ENCODE measurements at places on chromosomes 12 and 14.
A peak's percentile ranks its signal among the peaks of the same experiment; 100 is the strongest.

GRCh38 chr12:14373217-14373616 is 7.7 kb downstream of the ATF7IP start:
- no peak for DNase-seq

GRCh38 chr14:98914942-98915341 is 357.1 kb downstream of the BCL11B start:
- DNase-seq = no peak

DNA sequence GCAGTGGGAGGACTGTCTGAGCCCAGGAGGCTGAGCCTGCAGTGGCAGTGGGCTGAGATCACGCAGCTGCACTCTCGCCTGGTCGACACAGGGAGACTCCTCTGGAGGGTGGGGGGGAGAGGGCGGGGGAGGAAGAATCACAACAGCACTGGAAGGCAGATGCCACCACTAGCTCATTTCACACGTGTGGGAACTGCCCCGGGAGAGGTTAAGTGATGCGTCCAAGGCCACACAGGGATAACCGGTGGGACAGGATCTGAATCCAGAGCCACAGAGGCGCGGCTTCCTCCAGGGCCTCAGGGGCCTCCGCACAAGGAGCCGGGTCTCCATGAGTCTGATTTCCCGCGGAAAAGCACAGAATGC is 20.8 kb downstream of the STX2 start:
- DNase-seq = no peak

DNA sequence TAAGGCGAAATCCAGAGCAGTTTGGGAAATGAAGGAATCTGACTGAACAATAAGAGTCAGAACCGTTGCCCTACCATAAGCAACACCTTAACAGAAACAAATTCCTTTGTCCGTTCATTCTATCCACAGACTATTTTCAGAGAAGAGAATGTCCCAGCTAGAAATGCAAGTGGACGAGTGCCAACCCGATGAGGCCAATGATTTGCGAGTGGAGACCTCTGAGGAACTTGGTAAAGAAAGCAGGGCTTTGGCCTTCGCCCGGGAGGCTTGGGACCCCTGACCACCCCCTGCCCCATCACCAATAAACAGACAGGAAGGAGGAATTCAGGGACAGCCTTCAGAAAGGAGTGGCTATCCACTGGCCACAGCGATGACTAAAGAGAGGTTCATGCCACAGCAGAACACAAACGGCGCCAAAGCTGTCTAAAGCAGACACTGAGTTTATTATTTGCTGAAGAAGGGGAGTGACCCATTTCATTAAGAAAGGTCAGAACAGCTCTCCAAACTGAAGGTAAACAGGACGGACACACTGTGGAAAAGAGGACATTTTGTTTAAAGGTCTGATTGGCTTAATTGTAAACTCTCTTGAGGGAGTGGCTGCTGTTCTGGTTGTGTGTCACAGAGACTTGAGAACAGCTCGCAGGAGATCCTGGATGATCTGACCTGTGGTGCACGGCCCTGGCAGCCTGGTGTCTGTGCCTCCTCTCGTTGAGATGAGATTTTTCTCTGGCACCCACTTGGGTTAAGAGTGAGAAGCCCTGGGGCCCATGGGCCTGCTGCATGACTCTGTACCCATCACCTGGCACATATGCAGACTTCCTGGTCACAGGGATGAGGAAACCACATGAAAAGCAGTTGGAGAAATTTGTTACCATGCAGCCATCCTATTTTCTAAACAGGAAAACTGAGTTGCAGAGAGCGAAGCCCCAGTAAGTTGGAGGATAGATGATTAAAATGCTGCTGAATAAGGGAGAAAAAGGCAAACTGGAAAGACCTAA is 142.0 kb upstream of the PZP start:
- DNase-seq = no peak

GRCh38 chr12:42846782-42847181 is 257.2 kb upstream of the PRICKLE1 start:
- DNase-seq = no peak

DNA sequence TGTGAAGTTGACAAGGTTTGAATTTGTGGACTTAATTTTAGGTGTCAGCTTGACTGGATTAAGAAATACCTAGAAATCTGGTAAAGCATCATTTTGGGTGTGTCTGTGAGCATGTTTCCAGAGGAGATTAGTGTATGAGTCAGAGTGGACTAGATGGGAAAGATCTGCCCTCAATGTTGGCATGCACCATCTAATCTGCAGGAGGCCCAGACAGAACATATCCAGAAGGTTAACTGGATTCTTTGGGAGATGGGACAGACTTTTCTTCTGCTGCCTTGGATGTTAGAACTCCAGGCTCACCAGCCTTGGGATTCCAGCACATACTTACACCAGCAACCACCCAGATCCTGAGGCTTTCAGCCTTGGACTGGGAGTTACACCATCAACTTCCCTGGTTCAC is 14.1 kb downstream of the SGPP1 start:
- no peak for DNase-seq

GRCh38 chr14:67576216-67576955 is 23.7 kb downstream of the PIGH start:
- no peak for DNase-seq

DNA sequence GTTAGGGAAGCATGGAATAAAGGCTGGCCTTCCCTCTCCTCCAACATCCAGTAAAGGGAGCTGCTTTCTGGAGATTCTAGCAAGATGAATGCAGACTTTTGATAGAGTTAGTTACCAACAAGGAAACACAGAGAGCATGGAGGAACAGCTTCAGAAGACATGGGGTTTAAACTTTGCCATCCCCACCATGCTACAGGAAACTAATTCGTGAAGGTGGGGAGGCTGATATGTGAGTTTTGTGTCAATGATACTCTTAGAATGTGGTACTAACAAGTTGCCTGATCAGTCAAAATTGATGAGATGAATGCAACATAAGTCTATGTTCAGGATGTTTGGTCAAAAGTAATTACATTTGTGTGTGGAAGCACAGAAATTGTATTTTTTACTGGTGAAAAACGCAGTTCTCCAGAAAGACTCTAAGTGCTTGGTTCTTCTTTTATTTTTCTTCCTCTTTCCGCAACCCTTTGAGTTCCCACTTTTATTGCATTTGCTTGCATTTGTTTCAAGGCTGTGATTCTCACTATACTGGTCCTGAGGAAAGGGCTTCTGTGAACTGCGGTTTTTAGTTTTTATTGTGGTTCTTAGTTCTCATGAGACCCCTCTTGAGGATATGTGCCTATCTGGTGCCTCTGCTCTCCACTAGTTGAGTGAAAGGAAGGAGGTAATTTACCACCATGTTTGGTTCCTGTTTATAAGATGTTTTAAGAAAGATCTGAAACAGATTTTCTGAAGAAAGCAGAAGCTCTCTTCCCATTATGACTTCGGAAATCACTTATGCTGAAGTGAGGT is at the start of gene CLEC4A:
TSS of gene CLEC4A (plus strand) at position 494 of the 789 bp plus-strand sequence. CDS start at position 756, 262 bp downstream.
- no peak for DNase-seq

DNA sequence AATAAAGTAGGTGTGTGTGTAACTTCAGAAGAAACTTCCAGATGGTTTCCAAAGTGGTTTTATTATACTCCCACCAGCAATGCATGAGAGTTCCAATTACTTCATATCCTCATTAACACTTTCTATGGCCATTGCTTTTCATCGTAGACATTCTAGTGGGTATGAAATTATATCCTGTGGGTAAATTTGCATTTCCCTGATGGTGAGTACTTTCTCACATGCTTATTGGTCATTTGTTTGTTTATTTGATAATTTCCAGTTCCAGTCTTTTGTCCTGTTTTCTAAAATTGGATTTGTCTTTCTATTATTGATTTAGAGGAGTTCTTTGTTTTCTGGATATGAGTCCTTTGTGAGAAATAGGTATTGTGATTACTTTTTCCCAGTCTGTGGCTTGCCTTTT is 70.9 kb downstream of the PRKCH start:
- DNase-seq = no peak

DNA sequence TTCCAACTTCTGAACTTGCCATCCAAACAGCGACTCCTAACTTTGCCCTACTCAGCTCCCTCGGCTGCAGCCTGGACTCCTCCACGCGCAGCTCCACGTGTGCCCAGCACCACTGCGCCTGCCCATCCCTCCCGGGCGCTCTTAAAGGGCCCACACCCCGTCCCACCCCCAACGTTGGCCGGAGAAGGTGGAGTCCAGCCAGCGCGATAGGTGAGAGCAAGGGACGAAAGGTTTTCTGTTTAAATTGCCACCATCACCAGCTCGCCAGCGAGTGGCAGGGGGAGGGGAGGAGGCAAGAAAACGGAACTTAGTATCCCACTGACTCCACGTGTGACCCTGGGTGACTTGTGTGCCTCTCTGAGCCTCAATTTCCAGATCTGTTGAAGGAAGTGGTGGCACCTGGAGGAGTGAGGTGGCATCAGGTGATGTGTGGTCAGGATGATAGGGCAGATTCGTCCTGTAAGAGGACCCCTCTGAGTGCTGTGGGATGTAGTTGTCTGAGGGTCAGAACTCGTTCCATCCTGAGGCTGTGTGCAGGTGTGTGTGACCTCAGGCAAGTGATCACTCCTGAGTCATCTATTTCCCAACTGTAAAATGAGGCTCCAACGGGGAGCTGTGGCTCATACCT is 59.7 kb downstream of the TRPV4 start:
- DNase-seq = no peak

DNA sequence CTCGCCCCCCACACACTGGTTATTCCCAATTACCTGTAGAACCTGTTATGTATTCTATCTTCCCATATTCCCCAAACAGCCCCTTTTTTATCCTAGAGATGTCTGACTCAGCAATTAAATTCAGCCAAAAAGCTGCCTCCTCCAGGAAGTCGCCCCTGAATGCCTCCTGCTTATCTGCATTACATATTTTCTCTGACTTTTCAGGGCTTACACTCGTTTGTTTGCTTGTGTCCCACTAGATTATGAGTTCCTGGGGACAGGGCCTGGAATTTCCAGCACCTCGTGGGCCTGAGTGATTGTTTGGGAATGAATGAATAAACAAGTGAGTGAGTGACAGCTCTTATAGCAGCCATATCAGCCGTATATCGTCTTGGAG is 99.3 kb upstream of the RFLNA start:
- no peak for DNase-seq

DNA sequence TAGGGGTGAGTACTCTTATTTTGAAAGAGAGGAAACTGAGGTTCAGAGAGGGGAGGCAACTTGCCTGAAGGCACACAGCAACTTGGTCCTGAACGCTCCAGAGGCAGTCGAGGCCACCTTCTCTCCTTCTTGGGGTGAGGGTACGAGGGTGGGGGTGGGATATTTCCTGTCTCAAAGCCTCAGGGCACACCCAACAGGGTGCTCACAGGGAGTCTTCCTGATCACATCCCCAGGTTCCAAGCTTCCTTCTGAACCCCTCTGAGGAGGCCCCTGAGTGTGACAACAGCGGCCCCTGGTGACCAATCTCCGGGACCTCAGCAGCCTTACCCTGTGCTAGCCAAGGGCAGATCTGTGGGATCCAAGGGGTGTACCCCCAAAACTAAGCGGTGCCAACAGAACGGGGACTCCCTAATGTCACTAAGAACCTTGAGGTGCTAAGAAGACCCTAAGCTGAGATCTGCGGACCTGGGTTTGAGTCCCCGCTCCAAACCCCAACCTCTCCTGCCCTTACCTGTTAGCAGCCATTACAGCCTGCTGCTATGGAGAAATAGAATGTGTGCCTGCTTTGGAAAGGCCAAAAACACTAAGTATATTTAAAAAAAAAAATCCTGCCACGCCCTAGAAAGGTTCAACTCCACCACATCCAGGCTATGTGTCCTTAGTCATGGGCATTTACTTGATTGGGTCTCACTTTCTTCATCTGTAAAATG is 57.9 kb downstream of the TRPV4 start:
- DNase-seq = peak; percentile 65

GRCh38 chr12:29781188-29781587 is 2.6 kb downstream of the TMTC1 start:
- DNase-seq = no peak

- DNase-seq = no peak
Measured at GRCh38 chr12:86249851-86250250, 6.3 kb downstream of the MGAT4C start.

DNA sequence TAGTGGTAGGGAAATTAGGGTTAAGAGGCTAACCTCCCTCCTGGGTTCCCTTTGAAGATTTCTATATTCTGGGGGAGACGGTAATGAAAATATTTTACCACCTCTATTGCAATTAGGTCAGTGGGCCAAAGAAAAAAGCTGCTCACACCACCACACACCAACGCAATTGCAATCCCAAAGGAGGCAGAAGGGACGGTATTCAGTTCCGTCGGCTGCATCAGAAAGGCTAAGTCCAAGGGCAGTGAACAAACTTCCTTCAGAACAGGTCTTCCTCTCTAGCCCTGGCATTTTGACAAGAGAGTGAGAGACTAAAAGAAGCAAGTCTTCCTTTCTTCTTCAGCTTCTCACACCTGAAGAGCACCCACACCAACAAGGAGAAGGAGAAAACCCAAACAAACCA is 51.2 kb downstream of the OTX2 start:
- DNase-seq = no peak

GRCh38 chr12:76957301-76957700 is 78.5 kb upstream of the CSRP2 start:
- no peak for DNase-seq

GRCh38 chr14:86790408-86791364 is 1202.3 kb downstream of the GALC start:
- no peak for DNase-seq

DNA sequence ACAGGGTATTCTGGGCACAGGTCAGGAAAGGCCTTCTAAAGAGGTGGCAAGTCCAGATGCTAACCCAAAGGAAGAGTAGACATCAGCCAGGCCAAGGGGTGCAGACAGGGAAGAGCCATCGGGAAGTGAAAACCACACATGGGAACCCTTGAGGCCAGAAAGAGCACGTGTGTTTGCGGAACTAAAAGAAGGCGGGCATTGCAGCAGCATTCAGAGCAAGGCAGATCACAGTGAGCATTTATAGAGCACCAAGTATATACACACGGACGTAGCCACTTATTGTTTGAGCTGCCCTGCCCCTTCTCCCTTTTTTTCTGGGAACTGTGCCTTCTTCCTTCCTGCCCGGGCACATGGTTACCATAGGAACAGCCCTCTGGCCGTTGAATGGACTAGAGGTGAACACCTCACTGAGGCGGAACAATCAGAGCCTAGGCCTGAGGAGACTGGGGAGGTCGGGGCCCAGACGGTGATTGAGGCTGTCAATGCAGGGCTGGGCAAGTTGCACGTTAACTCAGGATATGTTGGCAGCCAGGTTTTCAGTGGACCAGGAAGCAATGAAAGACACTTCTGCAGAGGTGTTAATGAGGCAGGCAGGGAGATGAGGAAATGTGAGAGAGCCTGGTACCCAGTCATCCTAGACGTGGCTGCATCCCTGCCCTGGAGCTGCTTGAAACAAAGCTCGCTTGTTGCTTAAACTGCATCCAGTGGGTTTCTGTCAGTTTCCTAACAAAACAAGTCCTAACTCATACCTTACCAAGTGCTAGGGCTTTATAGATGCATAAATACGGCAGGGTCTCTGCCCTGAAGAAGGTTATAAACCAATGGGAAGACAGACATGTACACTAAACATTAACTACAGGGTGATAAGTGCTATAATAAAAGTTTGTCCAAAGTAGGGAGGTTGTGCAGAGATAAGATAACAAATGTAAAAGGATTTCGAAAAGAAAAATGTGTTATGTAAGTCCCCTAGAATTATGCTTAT is 34.2 kb downstream of the MOAP1 start:
- DNase-seq = no peak

GRCh38 chr12:55932551-55932910 is 1.6 kb downstream of the DGKA start:
- DNase-seq = peak; percentile 38
